PC-3 (cell line): ENCODE measurements at places on chromosomes 2 and 18. TPM values are rescaled to one million over a fixed set of nuclear protein-coding genes. Genes with fewer than 3 reads are reported as not detected.

GRCh38 chr2:174682007-174682577 lies 82.2 kb downstream of the CHRNA1 start:
- H3K4me1 ChIP-seq: no peaks in the 10 kb centered on the region
- peak overlapping the region; percentile 62 for H3K4me3 ChIP-seq
- no peak overlapping the region for H3K27ac ChIP-seq
- DNase-seq: no peak

FRZB gene
- total RNA-seq: 0.11 and 0.46 TPM in 2 replicates

MYO5B gene
- total RNA-seq: 10.4 and 10.7 TPM in 2 replicates

SELENOI gene
- 22.0 and 22.3 TPM in 2 replicates for total RNA-seq

- H3K4me3 ChIP-seq: no peak overlapping the region
- no peaks in the 10 kb centered on the region for H3K36me3 ChIP-seq
Observed at GRCh38 chr18:75818383-75818782, 390.9 kb upstream of the SMIM21 start.

MRPL30 gene
- 39.7 and 42.8 TPM in 2 replicates for total RNA-seq

- H3K36me3 ChIP-seq: no peaks in the 10 kb centered on the region
- DNase-seq: no peak
- no peaks in the 10 kb centered on the region for H3K27me3 ChIP-seq
- H3K4me1 ChIP-seq: 0 out of 2 replicates have a peak, but pooled peaks cover 4% of the 10 kb centered on the region
- peak overlapping the region; percentile 80 for H3K4me3 ChIP-seq
- H3K27ac ChIP-seq: no peak overlapping the region
Observed at GRCh38 chr2:45643095-45643494, 8.4 kb upstream of the PRKCE start.

ARHGAP15 gene
- total RNA-seq: not detected in 2 replicates

IL1RL2 gene
- total RNA-seq: 0.11 TPM in 1 of 2 replicates, not detected in the other

DNA sequence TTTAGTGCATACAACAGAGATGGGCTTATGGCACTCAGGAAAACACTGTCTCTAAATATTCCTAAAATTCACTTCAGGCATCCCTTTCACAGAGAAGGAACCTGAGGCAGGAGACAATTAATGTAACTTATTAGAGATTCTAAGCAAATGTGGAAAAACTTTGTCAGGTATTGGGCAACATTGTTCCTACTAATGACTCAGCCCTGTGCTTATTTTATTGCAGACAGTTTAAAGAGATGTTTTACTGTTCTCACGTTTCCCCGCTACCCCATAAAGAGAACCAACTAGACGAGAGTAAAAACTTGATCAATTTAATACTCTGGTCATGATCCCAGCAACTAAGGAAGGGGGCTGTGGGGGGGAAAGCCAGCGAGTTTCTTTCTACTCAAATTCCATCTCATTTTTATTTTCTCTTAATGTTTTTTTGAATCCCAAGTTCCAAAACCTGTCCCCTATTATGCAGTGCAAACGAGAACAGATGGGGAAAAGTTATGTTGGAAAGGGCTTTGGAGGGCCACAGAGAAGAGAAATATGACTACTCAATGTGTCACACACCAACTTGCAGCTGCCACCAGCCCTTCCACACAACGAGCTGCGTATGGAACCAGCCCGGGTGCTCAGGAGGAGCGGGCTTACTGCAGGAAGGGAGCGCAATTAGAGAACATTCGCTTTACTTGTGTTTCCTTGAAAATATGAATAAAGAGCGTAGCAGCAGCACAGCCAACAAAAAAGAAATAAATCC lies 18.7 kb upstream of the ACVR1 start:
- peak overlapping the region; percentile 12; the same call in 1 of the 2 replicates for H3K27ac ChIP-seq
- no peaks in the 10 kb centered on the region for H3K36me3 ChIP-seq
- DNase-seq: peak; percentile 69
- no peak overlapping the region for H3K4me3 ChIP-seq
- H3K27me3 ChIP-seq: no peaks in the 10 kb centered on the region

SP140 gene
- 1.7 TPM in 1 of 2 replicates, not detected in the other for total RNA-seq

DNA sequence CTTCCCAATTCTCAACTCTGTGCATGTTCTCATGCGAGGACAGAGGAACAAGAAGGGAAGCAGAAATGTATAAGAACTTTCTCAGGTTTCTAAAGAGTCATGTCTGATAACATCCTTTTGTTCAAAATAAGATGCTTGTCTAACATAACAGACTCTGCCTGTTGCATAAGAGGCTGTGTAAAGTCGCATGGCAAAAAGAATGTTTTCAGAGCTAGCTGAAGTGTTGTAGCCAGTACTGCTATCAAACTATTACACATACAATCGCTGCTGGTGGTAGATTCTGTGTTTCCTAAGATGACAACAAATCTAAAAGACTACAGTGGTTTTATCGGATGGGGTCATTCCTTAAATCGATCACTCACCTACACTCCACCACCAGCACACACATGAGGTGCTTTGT lies 487.5 kb downstream of the IRS1 start:
- no peaks in the 10 kb centered on the region for H3K36me3 ChIP-seq
- no peaks in the 10 kb centered on the region for H3K4me1 ChIP-seq
- DNase-seq: no peak

ZBTB7C gene
- total RNA-seq: 1.1 and 1.3 TPM in 2 replicates

GRCh38 chr2:61543062-61543461 lies 4.9 kb upstream of the XPO1 start:
- H3K4me3 ChIP-seq: no peak overlapping the region
- no peaks in the 10 kb centered on the region for H3K27me3 ChIP-seq
- H3K4me1 ChIP-seq: peaks cover 6% of the 10 kb centered on the region

ELOA2 gene
- not detected in 2 replicates for total RNA-seq

- H3K4me3 ChIP-seq: no peak overlapping the region
- H3K4me1 ChIP-seq: no peaks in the 10 kb centered on the region
- H3K36me3 ChIP-seq: no peaks in the 10 kb centered on the region
- no peak overlapping the region for H3K27ac ChIP-seq
Observed at GRCh38 chr2:202542142-202542541, 92.6 kb upstream of the FAM117B start.

C2orf69 gene
- 10.5 and 15.0 TPM in 2 replicates for total RNA-seq

DNA sequence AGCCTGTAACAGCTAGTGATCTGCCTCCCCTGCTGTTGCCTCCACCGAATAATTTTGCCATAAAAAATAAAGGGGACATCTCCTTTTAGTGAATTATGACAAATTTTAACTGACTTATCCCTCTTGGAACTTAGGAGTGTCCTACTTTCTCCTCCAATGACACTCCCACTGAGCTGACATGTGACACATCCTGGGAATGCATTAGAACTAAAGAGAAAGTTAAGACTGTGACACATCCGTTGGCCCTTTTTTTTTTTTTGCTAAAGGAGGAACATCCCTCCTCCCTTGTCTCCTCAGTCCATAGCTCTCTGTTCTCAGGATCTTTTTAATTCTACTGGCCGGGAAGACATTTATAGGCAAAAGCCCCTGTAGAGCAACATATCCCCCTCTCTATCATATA lies 268.2 kb downstream of the NRXN1 start:
- H3K36me3 ChIP-seq: no peaks in the 10 kb centered on the region
- H3K4me1 ChIP-seq: no peaks in the 10 kb centered on the region
- DNase-seq: no peak
- no peak overlapping the region for H3K27ac ChIP-seq
- no peaks in the 10 kb centered on the region for H3K27me3 ChIP-seq

GRCh38 chr2:43420389-43420801 lies 175.4 kb downstream of the THADA start:
- H3K27ac ChIP-seq: no peak overlapping the region
- H3K36me3 ChIP-seq: no peaks in the 10 kb centered on the region
- DNase-seq: no peak
- H3K4me3 ChIP-seq: no peak overlapping the region
- H3K4me1 ChIP-seq: peaks cover 28% of the 10 kb centered on the region

DNA sequence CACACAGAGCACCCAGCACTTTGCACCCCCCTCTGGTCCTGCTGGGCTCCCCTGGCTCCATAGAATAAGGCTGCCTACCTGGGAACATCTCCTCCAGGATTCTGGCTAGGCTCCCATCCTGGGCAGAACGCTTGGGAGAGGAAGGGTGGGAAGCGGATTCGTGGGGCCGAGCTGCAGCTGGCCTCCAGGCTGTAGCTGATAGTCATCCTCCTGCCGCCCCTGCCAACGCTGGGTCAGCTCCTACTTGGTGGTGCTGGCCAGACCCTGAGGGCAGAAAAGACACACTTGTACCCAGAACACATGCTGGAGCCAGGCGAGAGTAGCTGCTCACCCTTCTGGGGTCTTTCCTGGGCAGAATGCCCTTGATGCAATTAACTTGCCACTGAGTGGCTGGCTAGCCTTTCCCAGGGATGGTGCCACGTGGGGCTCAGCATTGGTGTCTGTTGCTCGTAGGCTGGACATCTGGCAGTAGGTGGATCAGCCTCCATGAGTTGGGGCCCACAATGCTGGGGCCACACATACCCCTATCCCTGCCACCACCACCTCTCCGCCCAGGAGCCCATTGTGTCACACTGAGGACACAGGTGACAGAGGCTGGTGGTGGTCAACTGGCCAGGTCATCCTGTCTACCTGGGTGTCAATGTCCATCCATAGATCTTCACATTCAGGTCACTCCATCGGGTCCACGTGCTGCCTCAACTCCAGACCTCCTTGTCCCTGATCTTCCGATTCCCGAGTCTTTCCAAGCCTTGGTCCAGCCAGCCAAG lies 112.8 kb downstream of the NDUFA10 start:
- H3K27ac ChIP-seq: no peak overlapping the region
- DNase-seq: no peak
- no peaks in the 10 kb centered on the region; the same call in 1 of the 2 replicates for H3K36me3 ChIP-seq
- no peak overlapping the region for H3K4me3 ChIP-seq

DNA sequence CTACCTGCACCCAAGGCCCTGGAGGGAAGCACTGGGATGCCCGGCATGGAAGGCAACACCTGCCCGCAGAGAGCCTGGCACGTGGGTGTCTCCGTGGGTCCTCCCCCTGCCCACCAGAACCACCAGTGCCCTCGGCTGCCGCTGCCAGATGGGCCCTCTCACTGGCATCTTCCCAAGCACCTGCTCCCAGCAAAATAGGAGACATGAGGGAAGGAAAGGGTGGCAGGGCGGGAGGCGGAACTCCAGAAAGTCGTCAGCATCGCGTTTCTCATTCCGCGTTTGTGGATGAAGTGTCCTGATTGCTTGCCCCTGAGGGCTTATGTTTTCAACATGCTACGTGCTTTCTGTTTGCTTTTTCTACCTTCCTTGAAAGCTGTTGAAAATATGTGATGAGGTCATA lies 8.8 kb upstream of the SNTG2 start:
- peaks cover 58% of the 10 kb centered on the region for H3K27me3 ChIP-seq
- no peaks in the 10 kb centered on the region for H3K36me3 ChIP-seq
- no peak for DNase-seq
- no peaks in the 10 kb centered on the region for H3K4me1 ChIP-seq

GRCh38 chr2:151905963-151906632 lies 77.9 kb upstream of the ARL5A start:
- H3K36me3 ChIP-seq: no peaks in the 10 kb centered on the region
- no peak overlapping the region for H3K4me3 ChIP-seq
- no peak for DNase-seq
- no peaks in the 10 kb centered on the region for H3K4me1 ChIP-seq
- H3K27ac ChIP-seq: no peak overlapping the region
- H3K27me3 ChIP-seq: peaks cover 62% of the 10 kb centered on the region

SCYGR4 gene
- total RNA-seq: not detected in 2 replicates

CPS1 gene
- 17.7 and 17.9 TPM in 2 replicates for total RNA-seq

CCDC85A gene
- total RNA-seq: 1.1 and 2.0 TPM in 2 replicates

- H3K27me3 ChIP-seq: no peaks in the 10 kb centered on the region
- no peak overlapping the region for H3K4me3 ChIP-seq
- no peaks in the 10 kb centered on the region for H3K36me3 ChIP-seq
- H3K4me1 ChIP-seq: no peaks in the 10 kb centered on the region
Observed at GRCh38 chr2:49162151-49162550, 7.8 kb upstream of the FSHR start.

- DNase-seq: no peak
- H3K4me1 ChIP-seq: no peaks in the 10 kb centered on the region
- no peak overlapping the region for H3K27ac ChIP-seq
- no peak overlapping the region for H3K4me3 ChIP-seq
- H3K36me3 ChIP-seq: no peaks in the 10 kb centered on the region
- no peaks in the 10 kb centered on the region for H3K27me3 ChIP-seq
Observed at GRCh38 chr2:190417045-190417842, 9.1 kb downstream of the MFSD6 start.

DNA sequence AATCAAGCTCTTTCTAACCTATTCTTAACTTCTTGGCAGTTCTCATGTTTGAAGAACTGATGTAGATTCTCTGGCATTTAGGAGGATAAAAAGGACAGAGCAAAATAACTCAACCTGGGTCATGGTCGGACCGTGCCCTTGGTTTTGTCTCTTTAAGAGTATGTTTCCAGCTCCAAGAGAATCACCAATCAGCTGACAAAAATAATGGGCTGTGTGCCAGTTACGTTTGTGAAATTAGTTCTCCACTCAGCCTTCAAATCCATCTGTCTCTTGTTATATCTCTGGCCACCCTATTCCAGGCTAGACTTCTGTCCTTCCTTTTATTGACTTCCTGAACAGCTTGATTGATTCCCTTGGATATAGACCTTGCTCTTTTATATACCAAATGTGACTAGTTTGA lies 225.7 kb downstream of the EPHA4 start:
- no peaks in the 10 kb centered on the region for H3K4me1 ChIP-seq
- no peak overlapping the region for H3K27ac ChIP-seq
- H3K36me3 ChIP-seq: no peaks in the 10 kb centered on the region
- H3K4me3 ChIP-seq: no peak overlapping the region
- DNase-seq: no peak

SLC8A1 gene
- total RNA-seq: 1.3 and 1.6 TPM in 2 replicates

MATN3 gene
- 1.1 and 1.6 TPM in 2 replicates for total RNA-seq

DNA sequence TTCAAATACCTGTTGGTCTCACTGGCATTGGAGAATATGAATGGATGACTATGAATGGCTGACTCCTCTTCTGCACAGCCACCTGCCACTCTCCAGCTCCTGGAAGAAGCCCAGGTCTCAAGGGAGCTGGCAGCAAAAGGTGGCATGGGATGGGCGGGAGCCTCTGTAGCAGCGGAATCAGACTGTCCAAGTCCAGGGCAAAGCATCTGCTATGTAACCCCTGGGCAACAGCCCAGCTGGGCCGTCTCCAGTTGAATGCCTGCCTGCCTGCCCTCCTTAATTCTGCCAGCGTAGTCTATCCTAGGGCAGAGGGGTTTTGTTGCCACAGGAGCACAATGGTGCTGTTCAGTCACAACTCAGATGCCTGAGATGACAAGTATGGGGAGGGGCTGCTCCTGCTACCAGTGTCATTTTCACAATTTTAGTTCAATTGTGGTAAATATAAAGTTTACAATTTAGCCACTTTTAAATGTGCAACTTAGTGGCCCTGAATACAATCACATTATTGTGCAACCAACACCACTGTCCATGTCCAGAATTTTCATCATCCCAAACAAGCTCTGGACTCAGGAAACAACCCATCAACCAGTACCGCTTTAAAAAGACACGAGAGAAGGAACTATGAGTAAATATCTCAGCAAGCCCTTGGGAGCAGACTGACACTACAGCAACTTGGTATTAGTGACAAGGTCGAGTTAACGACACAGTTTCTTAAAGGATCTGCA lies 115.2 kb downstream of the MYO5B start:
- no peak overlapping the region for H3K4me3 ChIP-seq
- peaks cover 18% of the 10 kb centered on the region for H3K4me1 ChIP-seq
- no peaks in the 10 kb centered on the region for H3K36me3 ChIP-seq

WDR43 gene
- total RNA-seq: 89.4 and 134 TPM in 2 replicates

DAW1 gene
- total RNA-seq: 1.0 and 1.5 TPM in 2 replicates

- H3K36me3 ChIP-seq: no peaks in the 10 kb centered on the region
- peak; percentile 59 for DNase-seq
- H3K4me1 ChIP-seq: peaks cover 5% of the 10 kb centered on the region; the same call in 1 of the 2 replicates
- no peak overlapping the region for H3K4me3 ChIP-seq
- H3K27ac ChIP-seq: no peak overlapping the region
Observed at GRCh38 chr2:11505652-11506610, 27.9 kb upstream of the GREB1 start.
